ENCODE measurements at places on chromosomes 1 and 21. TPM values are rescaled to one million over a fixed set of nuclear protein-coding genes. Genes with fewer than 3 reads are reported as not detected.

The KCNAB2 gene
- total RNA-seq = 2.6 TPM

The MPL gene
- total RNA-seq = not detected

The PLA2G2C gene
- total RNA-seq = not detected

The COL11A1 gene
- 85.6 TPM for total RNA-seq

The OR2T33 gene
- total RNA-seq = not detected

The WNT4 gene
- 3.1 TPM for total RNA-seq

The CYYR1 gene
- 4.2 TPM for total RNA-seq

The TMEM35B gene
- 23.0 TPM for total RNA-seq

The KANK4 gene
- 8.4 TPM for total RNA-seq

The RGS18 gene
- total RNA-seq = 0.52 TPM

The TTLL7 gene
- total RNA-seq = 38.6 TPM

The PTPRF gene
- 10.4 TPM for total RNA-seq

The EXTL1 gene
- 0.52 TPM for total RNA-seq

The SPRR5 gene
- total RNA-seq = not detected

The RYR2 gene
- total RNA-seq = 5.7 TPM

The FOXD3 gene
- 5.2 TPM for total RNA-seq

The TENT5C gene
- total RNA-seq = 48.0 TPM

The BGLAP gene
- 1.0 TPM for total RNA-seq

The CD34 gene
- 20.9 TPM for total RNA-seq

The OPRD1 gene
- 0.52 TPM for total RNA-seq

The ELOA gene
- total RNA-seq = 14.1 TPM

The TMPRSS15 gene
- total RNA-seq = 0.52 TPM

Measured in skeletal muscle tissue (tissue), 5 donors.